ENCODE measurements at places on chromosomes 13 and 19. TPM values are rescaled to one million over a fixed set of nuclear protein-coding genes. Genes with fewer than 3 reads are reported as not detected.

ERICH6B gene
- not detected for total RNA-seq

FBXO17 gene
- total RNA-seq, result 25.2 TPM

SPATA13 gene
- total RNA-seq, result 83.3 TPM

RELB gene
- 8.9 TPM for total RNA-seq

CXCL17 gene
- total RNA-seq, result 19.2 TPM

IFNL3 gene
- total RNA-seq, result not detected

IRF2BP1 gene
- total RNA-seq, result 25.1 TPM

SYT3 gene
- 0.52 TPM for total RNA-seq

KLK2 gene
- not detected for total RNA-seq

UBE2L5 gene
- total RNA-seq, result not detected

ZNF888 gene
- total RNA-seq, result 6.7 TPM

SLITRK6 gene
- not detected for total RNA-seq

KLK10 gene
- not detected for total RNA-seq

RHPN2 gene
- total RNA-seq, result 11.2 TPM

PSPN gene
- 8.6 TPM for total RNA-seq

NCCRP1 gene
- 7.8 TPM for total RNA-seq

CYP4F2 gene
- not detected for total RNA-seq

TICAM1 gene
- 12.9 TPM for total RNA-seq

USP12 gene
- total RNA-seq, result 16.9 TPM

HRC gene
- total RNA-seq, result 2.1 TPM

TNFRSF19 gene
- 6.9 TPM for total RNA-seq

OR1I1 gene
- total RNA-seq, result not detected

CRLF1 gene
- total RNA-seq, result 40.2 TPM

POSTN gene
- total RNA-seq, result 6.9 TPM

ZNF442 gene
- 0.66 TPM for total RNA-seq

TBXA2R gene
- total RNA-seq, result 0.52 TPM

ZNF540 gene
- total RNA-seq, result 6.5 TPM

GNG7 gene
- 5.7 TPM for total RNA-seq

EFNA2 gene
- not detected for total RNA-seq

ZNF443 gene
- 5.2 TPM for total RNA-seq

CYP2A6 gene
- total RNA-seq, result not detected

OR10H1 gene
- not detected for total RNA-seq

CAPN12 gene
- 11.4 TPM for total RNA-seq

All from body of pancreas (tissue), 4 donors.